ENCODE measurements at places on chromosomes 2 and 18.

- DNase-seq: no peak
Observed at GRCh38 chr2:127139766-127140165, 32.8 kb upstream of the BIN1 start.

DNA sequence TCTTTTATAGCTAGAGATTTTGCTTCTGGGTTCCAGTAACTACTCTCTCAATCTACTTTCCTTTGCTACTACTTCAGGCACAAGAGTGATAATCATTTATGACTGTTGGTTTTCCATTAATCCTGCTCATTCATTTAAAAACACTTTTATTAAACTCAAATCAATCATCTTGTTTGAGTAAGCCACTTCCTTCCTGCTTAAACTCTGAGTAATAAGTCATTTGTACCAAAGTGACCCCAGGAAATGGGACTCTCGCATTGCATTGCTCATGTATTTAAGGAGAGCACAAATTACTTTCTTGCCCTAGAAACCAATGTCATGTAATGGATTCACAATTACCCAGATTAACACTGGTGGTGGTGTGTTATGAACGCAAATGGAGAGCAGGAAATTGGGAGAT is 270.7 kb upstream of the HNMT start:
- no peak for DNase-seq

DNA sequence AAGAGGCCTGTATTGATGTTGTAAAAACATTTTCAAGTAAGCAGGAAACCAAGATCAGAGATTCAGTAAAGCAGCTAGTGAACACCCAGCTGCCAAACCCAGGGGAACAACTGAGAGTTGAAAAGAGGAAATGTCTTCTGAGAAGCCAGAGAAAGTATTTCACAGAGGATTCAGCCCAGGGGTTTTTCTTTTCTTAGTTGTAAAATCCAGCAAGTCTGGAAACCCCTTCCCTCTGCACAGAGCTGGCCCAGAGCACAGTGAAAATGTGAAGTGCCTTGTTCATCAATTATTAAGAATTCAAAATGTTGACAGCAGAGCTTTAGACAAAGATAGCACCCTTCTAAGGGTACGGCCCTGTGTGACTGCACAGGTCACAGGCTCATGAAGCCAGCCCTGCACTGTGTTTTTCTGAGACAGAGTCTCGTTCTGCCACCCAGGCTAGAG is 28.4 kb downstream of the AFF3 start:
- DNase-seq: no peak

DNA sequence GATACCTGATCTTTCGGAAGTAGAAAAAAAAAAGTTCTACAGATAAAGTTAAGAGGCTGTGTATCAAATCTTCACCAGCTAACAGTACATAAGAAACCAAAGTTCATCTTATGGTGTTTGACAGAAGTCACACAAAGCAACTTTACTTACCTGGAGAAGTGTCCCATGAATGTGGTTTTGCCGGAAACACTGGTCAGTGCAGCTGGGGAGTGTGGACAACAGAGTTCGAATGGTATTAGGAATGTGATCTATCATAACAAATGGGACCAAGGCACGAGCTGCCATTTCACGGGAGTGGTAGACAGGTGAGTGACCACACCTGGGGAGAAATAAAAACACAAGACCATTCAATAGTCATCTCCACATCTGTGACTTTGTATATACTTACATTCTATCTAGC is 171.4 kb upstream of the ZFP36L2 start:
- no peak for DNase-seq

DNA sequence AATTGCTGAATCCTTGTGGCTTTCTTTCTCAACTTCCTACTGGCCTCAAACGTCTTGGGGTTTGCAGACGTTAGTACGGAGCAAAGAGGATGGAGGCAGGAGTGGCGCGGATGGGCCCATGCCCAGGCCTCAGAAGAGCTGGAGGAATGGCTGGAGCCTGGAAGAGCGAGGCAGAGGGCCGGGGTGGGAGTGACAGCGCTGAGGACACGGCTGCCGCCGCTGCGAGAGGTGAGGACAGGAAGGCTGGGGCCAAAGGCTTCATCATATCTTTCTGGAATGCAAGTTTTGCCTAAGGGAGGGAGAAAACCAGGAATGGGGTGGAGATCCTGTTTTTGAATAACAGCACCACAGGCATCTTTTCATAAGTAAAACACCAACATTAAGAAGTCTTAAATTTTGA is 178.5 kb upstream of the SESTD1 start:
- no peak for DNase-seq

DNA sequence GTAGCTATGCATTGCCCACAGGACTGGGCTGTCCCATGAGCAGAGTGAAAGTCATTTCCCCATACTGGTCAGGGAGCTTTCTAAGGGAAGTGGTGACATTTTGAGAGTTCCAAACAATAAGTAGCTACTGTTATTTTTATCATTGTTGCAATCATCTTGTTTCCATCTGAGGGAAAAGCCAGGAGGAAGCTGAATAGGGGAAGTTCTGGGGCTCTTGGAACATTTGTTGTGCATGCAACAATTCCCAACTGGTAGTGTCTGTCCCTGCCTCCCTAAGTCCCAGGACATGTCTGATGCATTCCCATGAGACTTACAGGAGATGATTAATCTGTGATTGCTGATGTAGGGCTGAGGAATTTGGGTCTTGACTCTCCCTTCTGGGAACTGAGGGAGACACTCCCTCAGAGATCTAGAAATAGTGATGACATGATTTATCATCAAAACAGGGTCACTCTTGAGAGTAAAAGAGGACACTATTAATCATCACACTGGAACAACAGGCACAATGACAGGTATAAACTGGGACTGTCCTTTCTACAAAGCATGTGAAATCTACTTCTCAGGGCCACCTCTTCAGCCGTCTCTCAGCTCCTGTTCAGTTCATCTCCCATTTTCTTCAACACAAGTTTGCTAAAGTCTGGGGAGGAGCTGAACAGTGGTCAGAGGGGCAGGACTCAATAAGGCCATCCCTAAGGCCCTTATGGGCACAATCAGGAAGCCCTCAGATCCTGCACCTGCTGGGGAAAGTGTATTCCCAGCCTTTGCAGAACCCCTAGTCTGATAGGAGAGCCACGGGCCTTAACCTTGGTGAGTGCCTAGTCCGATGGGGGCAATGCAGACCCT is 28.0 kb upstream of the MARCO start:
- no peak for DNase-seq

DNA sequence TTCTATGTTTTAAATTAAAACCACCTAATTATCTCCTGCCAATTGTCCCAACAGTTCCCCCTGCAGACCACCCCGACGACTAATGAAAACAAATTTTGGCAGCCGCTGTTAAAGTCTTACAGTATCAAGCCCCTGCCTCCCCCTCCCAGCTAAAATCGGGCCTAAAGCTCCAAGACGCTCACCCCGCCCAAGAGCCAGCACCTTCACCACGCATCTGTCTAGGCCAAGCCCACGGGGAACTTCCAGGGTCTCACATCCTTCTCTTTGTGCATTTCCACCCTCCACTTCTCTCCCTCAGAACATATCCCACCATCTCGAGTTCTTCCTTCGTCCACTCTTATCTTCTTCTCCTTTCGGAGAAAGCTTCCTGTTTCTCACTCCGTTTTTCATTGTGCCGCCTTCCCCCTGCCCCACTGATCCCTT is 445 bp downstream of the PRPF40A start:
- DNase-seq: no peak

GRCh38 chr18:361941-362310 is 94.1 kb upstream of the THOC1 start:
- DNase-seq: no peak

GRCh38 chr2:208466151-208466919 is 59.7 kb downstream of the PTH2R start:
- no peak for DNase-seq

DNA sequence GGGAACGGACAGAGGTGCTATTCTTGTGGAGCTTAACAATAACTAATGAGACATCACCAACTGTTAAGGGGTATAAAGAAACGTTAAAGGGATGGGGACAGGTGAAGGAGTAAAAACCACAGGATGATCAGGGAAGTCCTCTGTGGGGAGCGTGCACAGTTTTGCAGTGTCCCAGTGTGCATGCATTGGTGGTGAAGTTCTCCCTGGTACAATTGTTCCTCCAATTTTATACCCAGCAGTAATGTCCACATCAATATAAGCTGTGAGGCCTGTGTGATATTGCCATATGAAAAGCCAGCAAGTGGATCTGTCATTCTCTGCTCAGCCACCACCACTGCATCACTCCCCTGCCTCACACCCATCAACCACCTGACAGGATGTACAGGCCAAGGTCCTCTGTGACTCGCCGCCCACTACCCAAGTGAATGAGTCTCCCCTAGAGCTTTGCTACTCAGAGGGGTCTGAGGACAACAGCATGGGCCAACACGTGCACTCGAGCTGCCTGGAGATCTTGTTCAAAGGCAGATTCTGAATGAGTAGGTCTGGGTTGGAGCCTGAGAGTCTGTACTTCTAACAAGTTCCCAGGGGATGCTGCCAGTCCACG is 4.6 kb downstream of the MLPH start:
- DNase-seq: no peak

- DNase-seq: no peak
Observed at GRCh38 chr2:36172824-36173223, 182.8 kb upstream of the CRIM1 start.

DNA sequence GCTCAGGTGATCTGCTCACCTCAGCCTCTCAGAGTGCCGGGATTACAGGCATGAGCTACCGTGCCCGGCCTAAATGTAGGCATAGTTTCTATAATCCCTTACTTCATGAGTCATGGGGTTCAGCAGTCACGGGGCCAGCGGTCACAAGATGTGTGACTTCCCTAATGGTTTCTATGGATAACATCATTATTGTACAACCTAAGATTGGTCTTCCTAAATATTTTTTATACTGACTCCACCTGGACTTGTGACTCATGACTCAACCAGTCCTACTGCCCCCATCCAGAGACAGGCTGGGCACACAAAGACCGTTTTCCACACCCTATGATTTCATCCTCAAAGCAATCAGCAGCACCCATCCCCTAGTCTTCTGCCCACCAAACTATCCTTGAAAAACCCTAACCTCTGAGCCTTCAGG is 15.9 kb downstream of the FAM210A start:
- DNase-seq: no peak

DNA sequence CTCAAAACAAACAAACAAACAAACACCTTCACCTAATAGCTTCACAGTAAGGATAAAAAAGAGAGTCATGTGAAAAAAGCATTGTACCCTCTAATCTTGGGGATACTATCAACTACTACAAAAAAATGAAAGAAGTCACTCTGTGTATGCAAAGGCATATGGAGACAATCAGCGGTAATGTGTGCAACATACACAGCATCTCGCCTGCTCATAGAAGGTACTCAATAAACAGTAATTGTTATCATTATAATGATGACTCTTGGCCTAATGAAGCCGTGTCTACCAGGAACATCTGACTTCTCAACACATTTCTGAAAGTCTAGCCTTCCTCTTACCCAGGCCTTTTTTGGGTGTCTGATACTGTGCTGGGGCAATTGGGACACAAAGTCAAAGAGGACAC is 55.3 kb downstream of the MYCN start:
- no peak for DNase-seq

GRCh38 chr2:234386971-234387370 is 109.9 kb downstream of the ARL4C start:
- no peak for DNase-seq

DNA sequence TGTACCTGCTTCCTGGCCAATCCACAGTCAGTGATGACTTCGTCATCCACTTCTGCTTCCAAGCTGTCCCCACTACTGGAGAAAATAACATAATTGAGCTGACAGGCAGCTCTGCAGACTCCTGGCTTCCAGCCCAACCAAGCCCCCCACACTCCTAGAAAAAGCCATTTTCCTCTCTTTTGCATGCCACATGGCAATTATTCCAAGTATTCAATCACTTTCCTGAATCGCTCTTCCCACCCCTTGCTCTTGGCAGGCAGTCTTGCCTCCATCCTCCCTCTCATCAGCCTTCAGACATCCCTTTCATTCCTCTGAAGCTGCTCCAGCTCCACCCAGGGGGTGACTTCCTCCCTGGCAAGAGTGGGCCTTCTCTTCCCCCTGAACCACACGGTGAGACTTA is 14.3 kb upstream of the ST8SIA5 start:
- no peak for DNase-seq

- no peak for DNase-seq
Observed at GRCh38 chr2:230011617-230012016, 57.1 kb downstream of the SLC16A14 start.

- no peak for DNase-seq
Observed at GRCh38 chr2:236731767-236732580, 162.3 kb downstream of the ACKR3 start.

- DNase-seq: no peak
Observed at GRCh38 chr2:128372621-128373341, 54.1 kb upstream of the HS6ST1 start.

- no peak for DNase-seq
Observed at GRCh38 chr2:109644571-109645275, 30.6 kb downstream of the SOWAHC start.

GRCh38 chr18:63951302-63951705 is 2.2 kb downstream of the HMSD start:
- DNase-seq: no peak

- no peak for DNase-seq
Observed at GRCh38 chr2:96604104-96604503, 34.0 kb downstream of the KANSL3 start.

DNA sequence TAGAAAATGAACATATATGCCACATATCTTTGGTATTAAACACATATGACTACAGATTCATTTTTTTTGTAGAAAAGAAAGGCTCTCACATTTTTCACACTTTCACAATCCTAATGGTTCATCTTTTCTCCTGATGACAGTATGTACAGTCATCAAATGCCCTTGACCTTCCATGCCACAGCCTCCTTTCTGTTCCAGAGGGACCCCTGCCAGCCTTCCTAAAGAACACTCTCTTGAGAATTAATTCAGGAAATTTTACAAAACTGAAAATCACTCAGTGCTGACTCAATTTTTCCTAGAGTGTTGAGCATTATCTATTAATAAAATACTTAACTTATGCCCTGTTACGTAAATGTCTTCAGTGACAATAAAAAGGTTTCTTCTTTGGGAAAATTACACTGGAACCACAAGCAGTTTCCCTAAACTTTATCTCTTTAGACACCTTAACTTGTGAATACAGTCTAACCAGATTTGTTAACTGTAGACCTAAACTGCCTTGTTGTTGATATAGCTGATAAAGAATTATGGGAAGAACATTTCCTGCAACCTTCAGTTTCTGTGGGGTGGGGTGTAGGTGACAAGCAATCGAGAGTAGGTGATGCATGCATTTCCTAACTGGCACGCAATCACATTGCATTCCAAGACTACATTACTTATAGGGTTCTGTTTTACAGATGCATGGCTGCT is 15.3 kb upstream of the ACOXL start:
- DNase-seq: no peak

GRCh38 chr2:233793465-233794127 is 15.5 kb downstream of the MROH2A start:
- no peak for DNase-seq

DNA sequence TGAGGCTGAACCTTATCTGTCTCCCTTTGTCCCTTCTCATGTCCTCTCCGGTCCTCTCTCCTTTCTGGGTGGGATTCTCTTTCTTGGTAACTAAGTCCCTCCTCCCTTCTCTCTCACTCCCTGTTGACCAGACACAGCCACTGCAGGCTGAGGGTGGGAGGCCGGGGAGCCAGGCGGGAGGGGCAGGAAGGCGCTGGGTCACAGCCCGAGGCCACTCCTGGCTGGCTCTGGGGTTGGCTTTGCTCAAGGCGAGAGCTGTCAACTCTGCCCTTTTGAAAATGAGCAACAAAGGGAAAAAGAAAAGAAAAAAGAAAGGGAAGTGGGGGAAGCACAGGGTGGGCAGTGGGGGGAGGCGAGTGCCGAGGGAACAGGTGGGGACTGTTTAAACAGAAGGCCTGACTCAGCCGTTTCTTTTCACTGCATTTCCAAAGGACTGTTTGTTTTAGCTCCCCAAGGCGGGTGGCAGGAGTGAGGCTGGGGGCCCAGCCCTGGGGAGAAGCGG is 70.5 kb upstream of the IGFBP5 start:
- no peak for DNase-seq

GRCh38 chr2:166610180-166610912 is 116.3 kb upstream of the SCN7A start:
- DNase-seq: no peak

Measured in type B pancreatic cell (in vitro differentiated cells).